ENCODE measurements at places on chromosomes 4 and X.

- ATAC-seq = no peak
Measured at GRCh38 chr4:147060151-147060931, 114.7 kb upstream of the TTC29 start.

DNA sequence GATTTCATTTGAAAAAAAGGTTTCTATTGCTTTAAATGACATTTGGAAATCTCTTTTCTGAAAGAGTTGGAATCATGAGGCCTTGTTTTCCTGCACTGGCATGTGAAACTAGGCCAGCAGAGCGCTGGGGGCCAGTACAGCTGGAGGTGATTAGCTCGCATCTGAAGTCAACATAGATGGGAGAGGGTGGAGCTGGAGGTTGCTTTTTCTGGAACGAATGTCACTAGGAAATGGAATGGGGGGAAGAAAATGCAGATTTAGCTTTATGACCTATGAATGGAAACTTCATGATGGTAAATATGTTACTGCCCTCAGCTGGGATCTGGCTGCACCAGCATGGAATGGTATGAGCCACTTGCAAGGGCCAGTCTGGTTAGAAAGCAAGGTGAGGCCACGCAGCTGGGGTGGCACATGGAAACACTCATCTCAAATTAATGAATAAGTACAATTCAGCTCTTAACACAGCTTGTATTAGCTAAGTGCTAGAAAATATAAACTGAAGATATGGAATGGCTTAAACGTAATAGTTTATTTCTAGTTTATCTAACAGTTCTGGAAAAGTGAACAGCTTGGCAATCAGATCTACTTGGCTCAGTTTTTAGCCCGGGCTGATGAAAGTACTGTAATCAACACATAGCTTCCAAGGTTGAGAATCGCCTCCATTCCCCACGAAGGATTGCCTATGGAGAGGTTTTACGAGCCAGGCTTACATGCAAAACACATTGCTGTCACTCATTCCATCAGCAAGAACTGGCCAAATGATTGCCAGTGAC is 32.5 kb downstream of the SLC10A6 start:
- no peak for ATAC-seq

GRCh38 chrX:88170553-88170952 is 576.5 kb upstream of the CPXCR1 start:
- ATAC-seq = no peak

- ATAC-seq = no peak
Measured at GRCh38 chr4:101284546-101284945, 62.8 kb downstream of the PPP3CA start.

DNA sequence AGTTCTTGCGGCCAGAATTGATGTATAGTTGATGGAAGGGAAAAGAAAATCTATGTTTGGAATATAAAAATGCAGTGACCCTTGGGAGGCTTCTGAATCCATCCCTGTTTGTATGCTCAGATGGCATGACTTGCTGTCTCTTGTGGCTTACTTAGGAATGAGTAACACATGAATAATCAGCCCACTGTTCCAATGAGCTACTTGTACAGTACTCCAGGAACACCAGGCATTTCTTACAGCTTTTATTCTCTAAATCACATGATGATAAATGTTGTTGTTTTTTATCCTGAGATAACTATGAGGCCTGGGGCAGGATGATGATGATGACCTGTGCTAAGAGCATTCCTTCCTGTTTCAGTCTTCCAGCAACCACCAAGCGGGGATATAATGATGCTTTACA is 18.9 kb downstream of the TMPRSS11E start:
- ATAC-seq = no peak

GRCh38 chrX:84189125-84189524 is 1.1 kb upstream of the RPS6KA6 start:
- ATAC-seq = no peak

- ATAC-seq = no peak
Measured at GRCh38 chr4:108775921-108776320, 13.1 kb upstream of the ETNPPL start.

DNA sequence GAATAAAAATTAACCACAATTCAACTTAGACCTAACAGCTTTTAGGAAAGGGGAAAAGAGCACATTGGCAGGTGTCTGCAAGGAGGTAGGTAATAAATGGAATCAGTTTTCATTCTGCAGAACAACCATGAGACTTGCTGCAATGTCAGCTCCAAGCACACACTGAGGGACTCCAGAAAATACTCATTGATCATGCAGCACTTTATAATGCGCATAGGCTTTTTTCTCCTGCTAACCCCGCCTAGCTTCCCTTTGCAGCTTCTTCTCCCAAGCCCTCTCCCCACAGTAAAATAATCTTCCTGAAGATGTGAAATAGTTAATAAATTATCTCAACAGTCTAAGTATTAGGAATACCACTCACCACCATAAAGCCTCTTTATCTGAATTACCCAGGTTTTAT is 36.9 kb downstream of the ANKRD17 start:
- ATAC-seq = no peak

DNA sequence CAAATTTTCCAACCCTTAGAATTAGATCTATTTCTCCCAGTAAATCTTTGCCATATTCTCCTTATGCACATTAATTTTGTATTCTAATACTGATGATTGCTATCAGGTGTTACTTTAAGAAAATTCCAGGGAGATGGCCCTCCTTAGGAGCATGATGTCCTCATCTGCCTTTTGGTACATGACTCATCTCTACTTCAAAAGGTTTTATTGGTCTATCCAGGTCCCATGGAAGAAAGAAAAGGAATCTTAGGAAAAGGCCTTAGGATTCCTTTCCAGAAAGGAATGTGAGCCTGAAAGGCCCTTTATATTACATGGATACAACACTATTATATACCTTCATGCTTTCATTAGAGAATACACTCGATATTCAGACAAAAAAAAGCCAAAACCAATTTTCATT is 968.2 kb downstream of the STIM2 start:
- ATAC-seq = no peak

DNA sequence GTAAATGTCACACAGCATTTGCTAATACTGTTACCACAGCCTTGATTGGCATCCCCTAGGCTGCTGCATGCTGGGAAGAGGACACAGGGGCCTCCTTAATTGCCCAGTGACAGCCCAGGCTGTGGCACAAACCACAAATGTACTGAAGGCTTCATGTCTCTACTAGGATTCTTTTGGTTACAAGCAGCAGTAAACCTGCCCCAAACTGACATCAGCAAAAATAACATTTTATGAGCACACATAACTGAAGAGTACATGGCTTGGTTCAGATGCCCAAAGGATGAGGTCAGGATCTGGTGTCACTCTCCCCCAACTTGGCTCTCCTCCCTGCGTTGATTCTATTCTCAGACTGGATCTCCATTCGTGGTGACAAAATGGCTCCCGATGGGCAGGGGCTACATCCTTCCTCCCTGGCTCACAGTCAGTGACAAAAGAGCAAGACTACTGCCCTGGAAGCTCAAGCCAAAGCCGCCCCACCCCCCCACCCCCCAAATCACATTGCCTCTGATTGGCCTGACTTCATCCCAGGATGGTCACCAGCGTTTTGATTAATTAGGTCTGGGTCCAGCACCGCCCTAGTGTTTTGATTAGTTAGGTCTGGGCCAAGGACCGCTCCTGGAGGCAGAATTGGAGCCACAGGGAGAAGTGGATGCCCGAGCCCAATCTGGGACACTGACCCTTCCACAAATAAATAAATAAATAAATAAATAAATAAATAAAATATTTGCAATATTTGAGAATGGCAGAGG is 180.5 kb upstream of the RBPJ start:
- no peak for ATAC-seq

- ATAC-seq = peak; percentile 28
Measured at GRCh38 chr4:3871181-3871852, 105.1 kb downstream of the ADRA2C start.

DNA sequence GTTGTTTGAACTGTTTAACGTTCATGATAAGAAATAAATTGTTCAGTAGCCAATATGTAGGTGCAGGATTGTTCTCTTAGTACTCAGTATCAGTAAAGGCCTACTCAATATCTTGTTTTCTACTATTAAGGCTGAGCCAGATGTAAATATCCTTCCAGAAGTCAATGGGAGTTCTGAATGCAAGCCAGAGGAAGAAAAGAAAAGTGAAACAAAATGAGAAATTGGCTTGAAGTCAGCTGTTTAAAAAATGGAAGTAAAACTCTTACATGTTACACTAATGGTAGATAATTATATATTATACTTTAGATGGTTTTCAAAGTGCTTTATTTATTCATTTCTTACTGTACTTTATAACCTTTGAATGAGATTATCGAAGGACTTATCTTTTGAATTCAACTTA is 1417.9 kb downstream of the ADGRL3 start:
- no peak for ATAC-seq

DNA sequence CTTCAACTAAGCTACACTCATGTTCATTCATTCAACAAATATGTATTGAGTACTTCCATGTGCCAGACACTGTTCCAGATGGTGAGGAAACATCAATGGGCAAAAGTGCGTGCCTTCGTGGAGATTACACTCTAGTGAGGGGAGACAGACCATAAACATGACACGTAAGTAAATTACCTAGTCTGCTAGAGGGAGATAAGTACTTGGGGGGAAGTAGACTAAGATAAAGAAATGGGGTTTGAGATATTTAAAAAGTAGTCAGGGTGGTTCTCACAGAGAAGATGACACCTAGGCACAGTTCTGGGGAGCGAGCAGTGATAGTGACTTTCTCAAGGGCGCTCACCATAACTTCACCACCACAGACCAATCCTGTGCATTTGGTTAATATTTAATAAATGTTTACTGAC is 11.7 kb downstream of the JCHAIN start:
- no peak for ATAC-seq

- ATAC-seq = no peak
Measured at GRCh38 chr4:127249066-127249766, 383.5 kb upstream of the INTU start.

- peak; percentile 87 for ATAC-seq
Measured at GRCh38 chrX:40539214-40540142, 41.3 kb upstream of the ATP6AP2 start.

GRCh38 chrX:106780264-106780663 is 22.2 kb upstream of the TBC1D8B start:
- no peak for ATAC-seq

DNA sequence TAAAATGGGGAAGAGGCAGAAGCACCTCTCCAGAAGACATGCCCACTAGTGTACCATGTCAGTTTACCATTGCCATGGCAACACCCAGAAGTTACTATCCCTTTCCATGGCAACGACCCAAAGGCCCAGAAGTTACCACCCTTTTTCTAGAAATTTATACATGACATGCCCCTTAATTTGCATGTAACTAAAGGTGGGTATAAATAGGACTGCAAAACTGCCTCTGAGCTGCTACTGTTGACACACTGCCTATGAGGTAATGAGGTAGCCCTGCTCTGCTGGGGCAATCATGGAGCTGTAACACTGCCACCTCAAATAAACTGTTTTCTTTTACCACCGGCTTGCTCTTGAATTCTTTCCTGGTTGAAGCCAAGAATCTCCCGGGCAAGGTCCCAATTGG is 13.9 kb upstream of the BEX4 start:
- ATAC-seq = no peak

DNA sequence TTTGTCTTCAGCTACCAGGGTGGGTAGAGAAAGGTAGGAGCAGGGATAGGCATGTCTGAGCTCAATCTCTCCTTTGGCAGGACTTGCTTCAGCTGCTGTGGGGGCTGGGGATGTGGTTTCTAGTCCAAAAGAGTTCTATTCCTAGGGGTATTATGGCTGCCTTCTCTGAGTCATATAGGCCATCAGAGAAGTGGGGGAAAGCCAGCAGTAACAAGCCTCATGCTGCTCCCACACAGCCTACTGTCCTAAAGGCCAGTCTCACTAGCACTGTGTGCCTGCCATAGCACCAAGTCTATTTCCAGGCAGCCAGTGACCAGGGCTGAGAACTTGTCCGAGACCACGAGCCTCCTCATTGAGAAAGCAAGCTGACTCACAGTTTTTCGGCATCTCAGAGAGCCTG is 270.6 kb downstream of the DCAF12L2 start:
- no peak for ATAC-seq

- ATAC-seq = no peak
Measured at GRCh38 chr4:184359888-184360287, 114.5 kb downstream of the IRF2 start.

- ATAC-seq = no peak
Measured at GRCh38 chr4:15479089-15479912, 9.6 kb downstream of the CC2D2A start.

DNA sequence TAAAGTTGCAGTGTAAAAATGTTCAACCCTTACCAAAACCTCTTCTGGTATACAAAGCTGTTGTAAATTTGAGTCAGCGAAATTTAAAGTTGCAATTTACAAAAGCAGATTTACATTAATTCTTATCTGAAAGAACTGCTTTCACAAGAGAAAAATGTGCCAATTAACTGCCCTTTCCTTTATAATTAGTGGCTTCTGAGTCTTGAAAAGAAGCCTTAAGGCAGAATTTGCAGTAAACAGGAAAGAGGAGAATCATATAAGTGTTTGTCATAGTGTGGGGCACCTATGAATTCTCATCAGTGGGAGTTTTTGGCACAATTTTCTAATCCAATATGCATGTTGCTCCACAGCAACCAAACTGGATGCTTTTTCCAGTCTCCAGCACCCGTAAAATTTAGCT is 125.3 kb upstream of the GABRG1 start:
- no peak for ATAC-seq

GRCh38 chr4:127686658-127687057 is 43.5 kb upstream of the SLC25A31 start:
- ATAC-seq = no peak

GRCh38 chrX:115038406-115038805 is 21.0 kb upstream of the IL13RA2 start:
- no peak for ATAC-seq

DNA sequence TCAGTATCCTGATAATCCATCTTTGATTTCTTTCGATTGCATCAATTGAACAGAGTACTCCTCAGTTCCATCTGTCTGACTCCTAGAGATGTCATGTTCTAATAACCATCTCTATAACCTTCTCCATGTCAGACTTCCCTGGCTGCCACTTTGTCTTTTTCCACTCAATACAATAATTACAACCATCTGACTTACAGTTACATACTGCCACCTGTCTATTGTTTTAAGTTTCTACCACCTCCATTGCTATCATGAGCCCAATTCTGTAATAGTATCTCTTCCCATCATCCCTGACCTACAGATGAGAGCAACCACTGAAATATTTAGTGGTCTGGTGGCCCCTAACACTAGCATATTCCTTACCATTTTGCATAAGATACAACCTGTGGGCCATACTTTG is 439.2 kb upstream of the FAM47C start:
- no peak for ATAC-seq

DNA sequence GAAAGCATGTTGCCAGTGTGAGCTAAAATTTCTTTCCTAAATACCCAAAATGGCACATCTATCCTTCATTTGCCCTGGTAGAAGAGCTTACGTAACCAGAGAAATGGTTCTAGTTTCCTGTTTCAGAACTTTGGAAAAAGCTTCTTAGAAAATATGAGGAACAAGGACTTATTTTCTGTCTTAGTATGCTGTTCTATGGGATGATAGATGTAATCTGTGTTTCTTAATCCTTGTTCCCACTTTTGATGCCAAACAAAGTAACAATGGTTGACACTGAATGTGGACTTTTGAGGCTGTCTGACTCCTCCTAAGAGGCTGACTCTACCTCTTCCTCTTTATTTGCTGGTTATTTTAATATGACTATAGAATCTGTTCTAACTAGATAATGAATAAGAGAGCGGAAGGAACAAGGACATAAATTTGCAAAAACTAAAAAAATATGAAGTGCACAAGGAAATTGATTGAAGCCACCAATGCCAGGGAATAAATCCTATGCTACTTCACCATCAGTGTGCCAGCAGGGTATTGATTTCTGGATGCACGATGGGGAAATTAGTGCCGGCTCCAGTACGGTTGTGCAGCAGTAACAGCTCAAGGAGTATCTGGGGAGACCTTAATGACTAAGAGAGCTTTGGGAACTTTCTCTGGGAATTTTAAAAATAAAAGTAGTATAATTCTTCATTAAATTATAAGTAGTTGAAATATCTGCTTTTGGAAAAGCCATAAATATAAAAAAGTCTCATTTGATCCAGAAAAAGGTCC is 39.4 kb upstream of the TET2 start:
- ATAC-seq = no peak
